ENCODE measurements at places on chromosomes 3 and 15.

DNA sequence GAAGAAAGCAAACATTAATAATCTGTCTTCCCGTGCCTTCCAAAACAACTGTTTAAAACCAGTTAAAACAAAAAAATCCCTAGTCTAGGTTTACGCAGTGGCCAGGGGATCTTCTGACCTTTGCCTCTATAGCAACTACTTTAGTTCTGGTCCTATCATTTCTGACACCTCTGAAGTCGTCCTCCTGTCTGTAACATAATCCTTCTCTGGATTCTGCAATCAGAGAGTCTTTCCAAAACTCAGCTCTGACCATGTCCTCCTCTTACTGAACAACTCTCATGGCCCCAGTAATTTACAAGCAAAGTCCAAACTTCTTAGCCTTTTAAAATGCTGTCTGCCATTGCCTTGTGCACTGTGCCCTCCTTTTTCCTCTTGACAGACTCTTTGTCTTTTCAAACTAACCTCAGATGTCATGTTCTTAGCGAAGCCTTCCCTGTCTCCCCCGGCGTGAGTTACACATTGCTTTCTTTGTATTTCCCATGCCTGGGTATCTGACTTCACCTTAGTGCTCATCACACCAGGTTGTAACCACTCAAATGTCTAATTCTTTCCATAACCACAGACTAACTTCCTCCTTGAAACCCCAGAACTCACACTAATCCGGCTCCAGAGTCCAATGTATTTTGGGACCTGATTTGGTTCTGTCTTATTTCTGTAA is 105.2 kb upstream of the BNIP2 start:
- no peak for DNase-seq

- DNase-seq: no peak
Observed at GRCh38 chr3:148600440-148600839, 97.3 kb upstream of the AGTR1 start.

- no peak for DNase-seq
Observed at GRCh38 chr15:25736461-25736860, 126.7 kb downstream of the ATP10A start.

DNA sequence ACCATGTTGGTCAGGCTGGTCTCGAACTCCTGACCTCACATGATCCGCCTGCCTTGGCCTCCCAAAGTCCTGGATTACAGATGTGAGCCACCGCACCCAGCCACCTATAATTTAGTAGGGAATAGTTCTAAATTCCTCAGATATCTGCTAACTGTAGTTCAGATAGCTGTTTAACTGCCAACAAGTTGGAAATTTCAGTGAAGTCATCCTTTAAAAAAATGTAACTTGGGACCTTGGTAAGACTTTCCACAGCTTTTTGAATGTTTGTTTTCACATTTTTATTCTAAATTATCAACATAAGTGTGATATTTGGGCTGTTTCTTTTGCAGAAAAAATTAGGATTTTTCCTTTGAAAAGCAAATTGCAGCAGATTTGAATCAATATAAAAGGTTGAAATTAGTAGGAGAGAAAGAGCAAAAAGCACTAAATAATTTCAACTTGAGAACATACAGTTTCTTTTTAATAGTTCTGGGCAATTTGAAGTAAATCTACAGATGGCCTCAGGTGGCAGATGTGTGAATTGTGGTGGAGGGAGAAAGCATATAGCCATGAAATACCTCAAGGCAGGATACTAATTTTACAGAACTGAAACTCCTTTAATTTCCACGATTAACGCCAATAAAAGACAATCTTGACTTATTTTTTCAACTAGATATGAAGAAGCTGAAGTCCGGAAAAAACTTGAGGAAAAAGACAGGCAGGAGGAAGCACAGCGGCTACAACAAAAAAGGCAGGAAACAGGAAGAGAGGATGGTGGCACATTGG is 34.3 kb downstream of the USP8 start:
- peak; percentile 10 for DNase-seq

DNA sequence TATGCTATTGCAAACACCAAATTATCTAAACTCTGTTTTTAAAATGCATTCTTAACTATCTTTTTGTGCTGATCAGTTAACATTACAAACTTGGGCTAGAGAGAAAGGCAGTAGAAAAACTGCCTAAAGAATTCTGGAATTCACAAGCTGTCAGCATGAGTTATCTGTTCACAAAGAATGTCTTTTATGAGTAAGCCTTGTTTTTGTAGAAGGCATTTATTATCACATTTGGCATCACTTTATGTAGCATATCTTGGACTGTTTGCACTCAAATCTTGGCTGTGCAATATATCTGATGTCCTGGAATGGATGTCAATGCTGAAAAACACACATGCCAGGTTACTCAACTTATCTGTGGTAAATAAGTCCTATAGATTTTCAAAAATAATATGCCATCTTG is 15.5 kb upstream of the BCHE start:
- peak; percentile 79 for DNase-seq

GRCh38 chr15:83746231-83746630 is 92.3 kb downstream of the ADAMTSL3 start:
- DNase-seq: no peak

DNA sequence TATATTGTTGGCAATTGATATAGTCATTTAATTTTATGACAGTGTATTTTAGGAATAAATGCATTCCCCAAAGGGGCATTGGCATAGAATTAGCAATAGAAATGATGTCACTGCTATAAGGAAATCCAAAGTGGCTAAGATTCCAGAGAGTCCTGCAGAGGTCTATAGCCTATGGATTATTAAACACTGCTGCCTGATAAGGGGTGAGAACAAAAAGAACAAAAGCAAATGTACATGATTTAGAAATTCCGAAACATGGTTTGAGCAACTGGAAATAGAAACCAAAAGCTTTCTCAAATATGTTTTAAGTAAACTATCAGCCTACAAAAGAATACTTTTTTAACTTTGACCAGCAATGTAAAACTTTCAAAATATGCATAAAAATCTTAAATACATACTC is 280.1 kb upstream of the RASGRP1 start:
- DNase-seq: peak; percentile 29

- DNase-seq: no peak
Observed at GRCh38 chr3:34106879-34107278, 308.4 kb downstream of the PDCD6IP start.

DNA sequence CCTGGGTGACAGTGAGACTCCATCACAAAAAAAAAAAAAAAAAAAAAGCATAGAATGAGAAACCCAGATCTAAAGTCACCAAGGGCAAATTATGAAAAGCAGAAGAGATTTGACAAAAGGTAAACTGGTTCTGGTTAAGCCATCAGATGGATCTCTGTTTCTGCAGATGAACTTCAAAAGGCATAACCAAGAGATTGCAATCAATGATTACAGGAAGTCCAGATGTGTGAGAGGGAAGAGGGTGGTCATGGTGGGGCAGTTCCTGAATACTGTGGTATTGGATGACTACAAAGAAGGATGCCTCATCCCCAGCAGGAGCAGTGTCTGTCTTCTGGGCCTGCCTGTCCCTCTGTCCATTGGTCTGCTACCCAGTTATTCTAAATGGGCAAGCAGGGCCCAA is 3.8 kb downstream of the P4HTM start:
- no peak for DNase-seq

- DNase-seq: no peak
Observed at GRCh38 chr3:153980252-153980590, 141.0 kb upstream of the ARHGEF26 start.

DNA sequence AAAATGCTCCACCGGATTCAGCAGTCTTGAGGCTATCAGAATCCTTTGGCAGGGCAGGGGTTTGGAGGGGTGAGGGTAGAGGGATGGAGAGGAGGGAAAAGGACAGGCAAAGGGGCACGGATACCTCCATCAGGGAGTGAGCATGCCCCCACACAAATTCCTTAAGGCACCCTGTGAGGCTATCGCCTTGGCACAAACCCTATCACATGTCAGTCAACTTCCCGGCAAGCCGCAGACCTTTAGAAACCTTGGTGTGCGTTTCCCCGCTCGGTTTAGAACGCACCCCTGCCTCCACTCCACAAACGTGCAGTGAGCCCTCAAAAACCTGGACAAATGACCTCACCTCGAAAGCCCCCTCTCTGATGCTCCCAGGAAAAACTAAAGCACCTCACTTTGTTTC is 422 bp upstream of the SETMAR start:
- no peak for DNase-seq

GRCh38 chr3:39639344-39640236 is 169.8 kb upstream of the MYRIP start:
- DNase-seq: peak; percentile 95

Data from amniotic epithelial cell (primary cell).